ENCODE measurements at places on chromosomes 11 and 22.

DNA sequence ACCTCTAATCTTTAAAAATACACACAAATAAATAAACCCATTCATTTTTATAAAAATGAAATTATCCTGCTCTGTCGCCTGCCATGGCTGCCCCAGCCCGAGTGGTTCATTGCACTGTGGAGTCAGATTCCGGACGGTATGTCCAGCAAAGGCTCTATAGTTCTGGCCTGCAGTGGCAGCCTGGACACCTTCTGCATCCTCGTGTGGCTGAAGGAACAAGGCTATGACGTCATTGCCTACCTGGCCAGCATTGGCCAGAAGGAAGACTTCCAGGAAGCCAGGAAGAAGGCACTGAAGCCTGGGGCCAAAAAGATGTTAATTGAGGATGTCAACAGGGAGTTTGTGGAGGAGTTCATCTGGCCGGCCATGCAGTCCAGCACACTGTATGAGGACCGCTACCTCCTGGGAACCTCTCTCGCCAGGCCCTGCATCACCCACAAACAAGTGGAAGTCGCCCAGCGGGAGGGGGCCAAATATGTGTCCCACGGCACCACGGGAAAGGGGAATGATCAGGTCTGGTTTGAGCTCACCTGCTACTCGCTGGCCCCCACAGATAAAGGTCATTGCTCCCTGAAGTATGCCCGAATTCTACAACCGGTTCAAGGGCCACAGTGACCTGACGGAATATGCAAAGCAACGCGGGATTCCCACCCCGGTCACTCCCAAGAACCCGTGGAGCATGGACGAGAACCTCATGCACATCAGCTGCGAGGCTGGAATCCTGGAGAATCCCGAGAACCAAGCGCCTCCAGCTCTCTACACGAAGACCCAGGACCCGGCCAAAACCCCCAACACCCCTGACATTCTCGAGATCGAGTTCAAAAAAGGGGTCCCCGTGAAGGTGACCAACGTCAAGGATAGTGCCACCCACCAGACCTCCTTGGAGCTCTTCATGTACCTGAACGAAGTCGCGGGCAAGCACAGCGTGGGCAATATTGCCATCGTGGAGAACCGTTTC lies 158.2 kb upstream of the GUCY1A2 start:
- DNase-seq = no peak

DNA sequence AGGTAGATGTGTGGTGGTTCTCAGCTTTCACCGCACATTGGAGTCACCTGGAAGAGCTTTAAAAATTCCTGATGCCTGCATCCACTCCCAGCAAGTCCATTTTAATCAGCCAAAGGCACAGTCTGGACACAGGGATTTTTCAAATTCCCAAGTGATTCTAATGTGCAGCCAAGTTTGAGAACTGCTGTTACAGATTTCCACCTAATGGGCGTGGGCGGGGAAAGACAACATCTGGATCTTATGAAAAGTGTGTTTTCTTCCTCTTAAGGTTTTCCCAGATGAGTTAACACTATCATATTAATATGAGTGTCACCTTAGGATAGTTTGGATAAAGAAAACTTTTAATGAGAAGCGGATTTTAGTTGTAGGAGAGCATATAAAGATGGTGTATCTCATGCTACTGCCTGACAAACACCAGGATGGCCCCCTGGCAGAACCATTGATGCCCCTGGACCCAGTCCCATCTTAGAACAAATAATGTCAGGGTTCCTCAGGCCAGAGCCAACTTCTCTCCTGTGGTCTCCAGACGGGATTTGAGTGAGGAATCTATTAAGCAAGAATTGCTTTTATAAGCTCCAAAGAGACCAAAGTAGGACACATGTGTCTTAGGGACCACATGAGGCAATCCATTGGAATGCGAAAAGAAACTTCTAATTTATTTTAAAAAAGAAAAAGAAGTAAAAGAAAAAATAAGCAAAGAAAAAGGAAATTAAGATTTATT lies 31.9 kb downstream of the POU2AF1 start:
- no peak for DNase-seq

DNA sequence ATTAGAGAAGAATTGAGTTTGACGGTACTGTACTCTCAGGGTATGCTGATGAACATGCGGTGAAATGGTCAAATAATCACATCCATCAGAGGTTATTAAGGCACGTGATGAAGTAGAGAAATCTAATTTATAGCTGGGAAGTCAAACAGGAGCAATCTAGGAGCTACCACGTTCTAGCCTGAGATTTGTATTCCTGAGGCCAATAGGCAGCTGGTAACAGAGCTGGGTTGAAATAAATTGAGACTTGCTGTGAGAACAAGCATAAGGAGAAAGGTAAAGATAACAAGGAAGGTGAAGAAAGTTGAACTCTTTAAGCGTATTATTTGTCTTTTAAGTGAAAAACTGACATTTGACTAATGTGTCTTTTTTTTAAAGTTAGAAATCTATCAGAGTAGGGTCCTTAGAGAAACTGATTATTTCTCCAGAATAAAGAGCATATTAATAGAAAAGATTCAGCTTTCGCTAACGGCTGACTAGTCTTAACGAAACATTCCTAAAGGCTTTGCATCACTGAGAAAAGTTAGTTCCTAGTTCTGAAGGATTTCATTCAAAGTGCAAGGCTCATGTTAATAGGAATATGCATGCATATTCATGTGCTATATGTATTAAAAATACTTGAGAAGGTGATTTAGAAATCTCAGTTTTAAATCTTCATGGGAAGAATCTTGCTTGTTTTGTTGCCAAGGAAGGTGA lies 5.2 kb upstream of the WEE1 start:
- no peak for DNase-seq

DNA sequence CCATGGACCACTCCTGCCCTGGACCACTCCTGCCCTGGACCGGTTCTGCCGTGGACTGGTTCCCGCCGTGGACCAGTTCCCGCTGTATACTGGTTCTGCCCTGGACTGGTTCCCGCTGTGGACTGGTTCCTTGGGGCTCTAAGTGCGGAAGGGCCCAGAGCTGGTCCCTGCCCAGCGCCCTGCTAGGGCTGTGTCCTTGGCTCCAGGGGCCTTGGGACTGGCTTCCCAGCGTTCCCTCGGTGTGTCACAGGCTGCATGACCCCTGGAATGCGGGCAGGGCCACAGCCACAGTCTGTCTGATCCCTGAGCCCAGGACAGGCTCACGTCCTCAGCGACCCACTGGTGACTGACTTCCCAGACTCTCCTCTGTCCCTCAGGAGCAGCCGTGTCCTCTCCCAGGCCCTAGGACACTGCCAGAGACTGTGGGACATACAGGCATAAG lies 412.2 kb downstream of the TBC1D22A start:
- no peak for DNase-seq

DNA sequence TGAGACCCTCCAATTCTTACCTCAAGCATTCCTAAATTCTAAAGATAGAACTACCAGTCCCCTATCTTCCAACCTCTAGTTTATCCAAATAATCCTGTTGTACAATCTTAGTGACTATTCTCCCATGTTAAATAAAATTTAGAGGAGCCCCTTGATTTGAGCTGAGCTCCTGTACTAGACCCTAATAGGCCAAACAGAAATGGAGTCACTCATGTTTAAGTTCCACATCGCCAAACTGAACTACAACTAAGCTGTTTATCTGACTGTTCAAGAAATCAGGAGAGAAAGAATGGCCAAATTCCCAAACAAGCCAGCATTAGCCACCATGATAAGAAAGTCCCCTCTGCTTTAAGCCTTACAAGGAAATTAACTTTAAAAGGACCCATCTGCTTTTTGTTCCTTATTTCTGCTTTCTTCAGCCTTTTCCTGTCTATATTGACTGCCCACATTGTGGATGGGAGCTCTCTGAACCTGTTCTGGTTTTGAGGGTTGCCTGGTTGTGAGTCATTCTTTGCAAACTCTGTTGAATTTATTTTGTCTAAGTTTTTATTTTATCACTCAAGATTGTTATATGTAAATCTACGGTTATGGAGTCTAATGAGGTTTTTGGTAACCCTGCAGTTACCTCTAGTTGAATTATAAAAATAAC lies 90.4 kb downstream of the TTC28 start:
- DNase-seq = no peak

DNA sequence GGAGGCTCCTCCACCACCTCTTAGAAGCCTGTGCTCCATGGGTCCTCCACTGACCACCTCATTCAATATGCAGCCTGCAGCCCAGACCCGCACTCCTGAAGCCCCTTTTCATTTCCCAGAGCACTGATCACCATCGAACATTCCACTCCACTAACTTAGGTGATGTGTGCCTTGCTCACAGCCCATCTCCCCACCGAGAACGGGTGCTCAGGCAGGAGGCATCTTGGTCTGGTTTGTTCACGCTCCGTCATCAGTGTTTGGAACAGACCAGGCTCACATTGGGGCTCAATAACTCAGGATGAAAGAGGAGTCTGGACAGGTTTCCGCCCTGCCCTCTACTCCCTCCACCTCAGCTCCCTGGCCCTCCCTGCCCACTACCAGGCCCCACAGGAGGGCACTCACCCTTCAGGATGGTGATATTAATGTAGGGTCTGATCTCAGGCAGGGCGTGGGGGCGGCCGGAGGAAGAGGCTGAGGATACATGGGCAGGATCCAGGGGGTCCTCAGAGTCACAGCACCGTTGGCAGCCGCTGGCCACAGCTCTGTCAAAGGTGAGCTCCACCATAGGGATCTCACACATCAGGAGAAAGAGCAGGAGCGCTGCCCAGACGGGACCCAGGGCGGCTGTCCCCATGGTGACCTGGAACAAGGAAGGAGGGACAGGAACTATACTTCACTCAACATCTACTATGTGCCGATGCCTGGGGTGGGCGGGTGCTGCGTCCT lies 3.1 kb downstream of the C1QTNF6 start:
- DNase-seq = no peak
